ENCODE measurements at places on chromosomes 2 and 18.

DNA sequence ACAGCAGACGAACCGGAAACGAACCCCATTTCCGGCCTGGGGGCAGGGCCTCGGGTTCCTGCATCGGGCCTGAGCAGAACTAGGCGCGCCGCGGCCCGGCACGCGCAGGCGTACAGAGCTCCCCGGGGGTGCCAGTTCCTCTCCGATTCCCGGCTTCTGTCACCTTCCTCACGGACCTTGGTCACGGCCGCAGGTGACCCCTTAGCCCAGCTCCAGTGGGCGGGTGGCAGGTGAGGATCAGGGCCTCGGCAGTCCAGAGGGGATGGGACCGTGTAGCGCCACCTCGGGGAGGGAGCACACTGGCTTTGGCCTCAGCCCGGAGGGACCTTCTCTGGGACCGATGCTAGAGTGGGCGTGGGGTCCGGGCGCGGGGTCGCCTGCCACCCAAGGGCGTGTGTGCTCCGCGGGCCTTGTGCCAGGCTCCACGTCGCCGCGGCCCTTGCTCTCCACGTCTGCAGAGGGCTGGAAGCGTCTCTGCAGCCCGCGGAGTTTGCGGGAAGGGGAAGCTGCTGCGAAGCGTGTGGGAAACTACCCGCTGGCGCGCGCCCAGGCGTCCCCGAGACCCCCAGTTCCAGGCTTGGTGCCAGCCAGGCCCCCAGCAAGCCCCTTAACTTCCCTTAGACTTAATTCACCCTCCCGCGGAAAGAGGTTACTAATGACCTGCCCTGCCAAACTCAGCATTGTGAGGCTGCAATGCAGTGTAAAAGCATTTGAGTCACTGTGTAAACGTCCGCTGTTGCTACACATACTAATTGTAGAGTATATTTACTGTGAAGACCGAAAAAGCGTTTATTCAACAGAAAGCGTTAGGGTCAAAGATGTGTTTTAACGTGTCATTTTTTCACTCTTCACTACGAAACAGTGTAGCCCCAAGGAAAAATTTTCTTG, at the start of gene TRAPPC12:
TSS of gene TRAPPC12 (plus strand) at position 48 of the 888 bp plus-strand sequence. CDS start 7,930 bp downstream, outside the sequence.
- DNase-seq = peak; percentile 61

- DNase-seq = no peak
Measured at GRCh38 chr18:63487676-63488075, 10.9 kb downstream of the SERPINB5 start.

DNA sequence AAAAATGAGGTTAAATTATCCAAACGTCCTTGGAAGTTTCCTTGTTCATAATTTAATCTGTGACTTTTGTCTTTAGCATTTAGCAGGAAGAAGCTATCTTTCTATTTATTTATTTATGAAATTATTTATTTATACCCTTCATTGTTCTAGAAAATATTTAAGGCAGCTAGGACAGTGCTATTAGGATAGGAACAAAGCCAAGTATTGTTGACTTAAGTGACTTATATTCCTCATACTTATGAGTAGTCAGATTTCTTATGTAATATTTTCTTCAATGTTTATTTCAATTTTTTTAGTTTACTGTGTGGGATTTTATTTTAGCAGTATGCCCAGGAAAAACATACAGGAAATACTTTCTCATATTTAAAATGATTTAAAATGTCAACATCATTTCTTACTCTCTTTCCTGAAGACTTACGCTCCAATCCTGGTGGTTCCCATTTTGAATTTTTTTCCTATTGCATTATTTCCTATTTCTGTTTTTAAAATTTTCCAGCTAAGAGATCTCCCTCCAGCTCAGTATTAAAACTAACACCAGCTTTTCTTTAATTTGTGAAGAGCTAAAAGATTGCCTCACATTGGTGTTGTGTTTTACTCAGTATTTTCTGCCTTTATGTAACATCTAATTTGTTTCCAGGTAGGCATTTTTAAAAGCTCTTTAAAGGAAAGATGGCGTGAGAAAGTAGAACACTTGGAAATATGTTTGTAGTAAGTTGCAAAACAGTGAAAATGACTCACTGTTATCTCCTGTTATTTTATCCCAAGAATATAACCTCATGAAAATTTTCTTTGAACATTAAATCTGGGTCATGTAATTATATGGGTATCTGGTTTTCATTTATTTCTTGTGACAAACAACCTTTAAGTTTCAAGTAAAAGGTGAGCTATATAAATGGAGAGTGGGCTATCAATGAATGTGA, 32.2 kb downstream of the MAPRE2 start:
- DNase-seq = no peak

DNA sequence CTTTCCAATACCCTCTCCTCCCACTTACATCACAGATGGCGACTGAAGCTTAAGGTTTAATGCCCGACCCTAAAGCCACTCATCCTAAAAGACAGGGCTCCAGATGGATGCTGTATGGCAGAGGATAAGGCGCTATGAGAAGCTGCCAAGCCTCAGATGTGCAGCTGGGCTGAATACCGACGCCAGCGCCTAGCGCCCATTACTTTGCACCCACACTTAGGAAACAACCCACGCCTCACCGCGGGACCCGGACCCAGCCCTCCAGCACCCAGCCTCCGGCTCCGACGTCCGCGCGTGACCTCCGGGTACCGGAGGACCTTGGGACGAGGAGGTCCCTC, 335 bp downstream of the TRAK2 start:
- peak; percentile 88 for DNase-seq

GRCh38 chr2:108641756-108642155, 77.5 kb upstream of the RANBP2 start:
- no peak for DNase-seq

DNA sequence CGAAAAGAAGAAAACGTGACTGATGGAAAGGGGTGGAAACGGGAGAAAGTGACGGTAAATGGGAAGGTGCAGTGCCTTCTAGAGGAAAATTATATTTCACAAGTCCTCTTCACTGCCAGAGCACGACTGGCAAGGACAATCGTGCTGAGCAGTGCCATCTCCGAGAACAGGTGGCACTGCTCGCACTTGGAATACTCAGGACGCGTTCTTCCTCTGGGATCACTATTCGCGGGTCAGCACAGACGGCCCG, 364 bp downstream of the STAT1 start:
- peak; percentile 8 for DNase-seq

GRCh38 chr2:129935118-129935517, 44.3 kb upstream of the RAB6C start:
- no peak for DNase-seq

- DNase-seq = no peak
Measured at GRCh38 chr2:171210864-171211431, 50.3 kb upstream of the TLK1 start.

GRCh38 chr2:112491946-112492345, 10.0 kb downstream of the TTL start:
- DNase-seq = no peak

GRCh38 chr2:8636721-8637636, 44.9 kb upstream of the ID2 start:
- DNase-seq = no peak

DNA sequence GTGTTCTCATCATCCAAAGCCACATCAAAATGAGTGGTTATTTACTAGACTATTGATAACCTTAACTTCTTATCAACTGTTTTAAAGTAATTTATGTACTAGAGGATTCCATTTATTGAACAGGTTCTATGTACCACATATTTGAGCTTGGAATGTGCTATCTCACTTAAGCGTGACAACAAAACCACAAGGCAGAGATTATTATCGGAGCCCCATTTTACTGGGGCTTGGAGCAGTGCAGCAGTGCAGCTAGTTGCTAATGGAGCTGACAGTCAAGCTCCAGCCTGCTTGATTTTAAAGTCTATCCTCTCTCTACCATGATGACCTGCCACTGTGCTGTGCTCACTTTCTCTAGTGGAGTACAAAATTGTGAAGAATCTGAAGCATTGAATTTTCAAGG, 24.6 kb downstream of the GCG start:
- DNase-seq = no peak

- DNase-seq = no peak
Measured at GRCh38 chr2:68536000-68536399, 68.6 kb downstream of the APLF start.

DNA sequence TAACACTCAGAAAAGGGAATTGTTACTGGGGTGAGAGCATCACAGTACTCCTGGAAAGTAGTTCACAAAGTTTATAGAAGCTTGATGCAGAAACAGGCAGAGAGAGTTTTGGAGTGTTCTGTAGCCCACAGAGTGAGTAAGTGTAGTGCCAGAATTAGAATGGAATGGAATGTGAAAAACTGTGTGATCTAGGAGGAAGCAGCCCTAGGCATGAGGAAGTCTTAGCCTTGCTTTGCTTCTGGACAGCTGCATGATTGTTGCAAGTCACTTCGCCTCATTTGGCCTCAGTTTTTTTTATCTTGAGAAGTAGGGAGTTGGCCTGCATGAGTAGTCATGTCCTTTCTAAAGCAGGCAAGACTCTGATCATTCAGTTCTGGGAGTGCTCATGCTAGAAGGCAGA, 10.9 kb downstream of the SERPINB12 start:
- DNase-seq = no peak

GRCh38 chr2:17752246-17752645, 1.4 kb downstream of the SMC6 start:
- DNase-seq = no peak

DNA sequence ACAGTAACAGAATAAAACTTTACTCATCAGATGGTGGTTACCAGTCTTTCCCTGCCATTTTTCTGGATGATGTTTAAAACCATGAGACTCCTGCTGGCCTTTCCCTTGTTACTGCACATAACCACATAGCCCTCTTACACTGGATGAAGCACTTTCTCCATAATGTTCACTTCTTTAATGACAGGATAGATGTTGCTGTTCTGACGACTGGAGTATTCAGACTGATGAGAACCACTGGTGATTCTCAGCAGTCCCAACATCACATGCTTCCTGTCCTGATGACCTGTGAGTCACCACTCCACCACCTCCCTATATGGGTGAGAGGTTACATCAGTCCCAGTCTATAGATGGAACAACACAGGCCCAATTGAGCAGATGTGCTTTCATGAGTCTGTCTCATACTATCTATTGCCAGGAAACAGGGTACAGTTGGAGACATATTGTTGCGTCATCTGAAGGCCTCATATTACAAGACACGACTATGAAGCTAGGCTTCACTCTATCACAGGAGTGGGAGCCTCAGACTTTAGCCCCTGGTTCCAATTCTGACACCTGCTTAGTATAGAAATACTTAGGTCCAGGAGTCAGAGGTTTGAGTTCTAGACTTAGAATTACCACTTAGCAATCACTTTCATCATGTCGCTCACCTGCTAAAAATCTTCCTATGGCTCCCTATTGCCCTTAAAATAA, 145.7 kb upstream of the KLF7 start:
- DNase-seq = no peak

All from NCI-H524 treated with DMSO at 0.1 percent for 48 hours (cell line).